ENCODE measurements at places on chromosomes 6 and 20.

DNA sequence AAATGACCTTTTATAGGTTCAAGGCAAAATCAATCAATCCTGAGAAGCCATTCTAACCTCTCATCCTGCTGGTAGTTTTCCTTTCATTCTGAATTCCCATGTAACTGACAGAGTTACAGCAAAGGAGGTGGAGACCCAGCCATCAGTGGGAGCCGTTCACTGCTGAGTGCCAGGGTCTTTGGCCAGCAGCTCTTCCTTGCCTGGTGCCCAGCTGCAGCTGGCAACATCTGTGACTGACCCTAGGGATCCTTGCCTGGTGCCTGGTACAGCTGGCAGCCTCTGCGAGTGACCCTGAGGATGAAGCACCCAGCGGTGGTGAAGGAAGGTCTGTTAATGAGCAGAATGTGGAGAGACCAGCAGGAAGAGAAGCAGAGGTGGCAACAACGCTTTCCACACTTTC is 314.6 kb downstream of the THBS2 start:
- DNase-seq = no peak

DNA sequence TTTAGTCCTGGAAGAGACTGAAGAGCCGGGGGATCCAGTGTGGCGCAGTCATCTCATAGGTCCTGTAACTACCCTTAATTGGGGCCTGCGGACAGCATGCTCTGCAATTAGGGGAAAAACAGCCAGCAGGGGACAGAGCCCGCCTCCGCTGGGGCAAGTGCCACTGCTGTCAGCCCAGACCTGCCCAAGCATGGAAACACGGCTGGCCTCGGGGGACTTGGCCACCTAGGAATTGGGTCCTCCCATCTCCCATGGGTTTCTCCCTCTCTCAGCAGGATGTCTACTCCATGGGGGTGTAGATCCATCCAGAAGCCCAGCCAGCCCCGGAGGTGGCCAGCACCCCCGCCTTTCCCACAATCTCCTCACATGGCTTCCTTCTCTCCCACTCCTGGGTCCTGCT is 3.6 kb downstream of the GHRH start:
- DNase-seq = no peak

DNA sequence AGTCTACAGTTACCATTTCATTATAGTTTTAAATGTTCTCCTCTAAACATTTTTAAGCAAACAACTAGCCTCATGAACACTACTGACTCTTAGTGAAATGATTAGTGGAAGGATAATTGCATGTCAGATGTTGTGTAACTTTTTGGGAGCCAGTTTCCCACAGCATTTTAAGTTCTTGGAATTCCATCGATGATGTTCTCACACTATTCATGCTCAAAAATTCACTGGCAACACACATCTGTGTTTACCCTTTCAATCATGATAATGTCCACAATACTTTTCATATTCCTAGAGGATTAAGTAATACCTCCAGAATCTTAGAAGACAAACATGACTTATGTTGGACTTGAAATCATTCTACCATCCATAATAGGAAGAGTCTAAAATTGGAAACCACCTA is 678.1 kb upstream of the ID4 start:
- no peak for DNase-seq

- DNase-seq = no peak
These were observed 51.0 kb upstream of the SUPT3H start for GRCh38 chr6:45428727-45429126.

DNA sequence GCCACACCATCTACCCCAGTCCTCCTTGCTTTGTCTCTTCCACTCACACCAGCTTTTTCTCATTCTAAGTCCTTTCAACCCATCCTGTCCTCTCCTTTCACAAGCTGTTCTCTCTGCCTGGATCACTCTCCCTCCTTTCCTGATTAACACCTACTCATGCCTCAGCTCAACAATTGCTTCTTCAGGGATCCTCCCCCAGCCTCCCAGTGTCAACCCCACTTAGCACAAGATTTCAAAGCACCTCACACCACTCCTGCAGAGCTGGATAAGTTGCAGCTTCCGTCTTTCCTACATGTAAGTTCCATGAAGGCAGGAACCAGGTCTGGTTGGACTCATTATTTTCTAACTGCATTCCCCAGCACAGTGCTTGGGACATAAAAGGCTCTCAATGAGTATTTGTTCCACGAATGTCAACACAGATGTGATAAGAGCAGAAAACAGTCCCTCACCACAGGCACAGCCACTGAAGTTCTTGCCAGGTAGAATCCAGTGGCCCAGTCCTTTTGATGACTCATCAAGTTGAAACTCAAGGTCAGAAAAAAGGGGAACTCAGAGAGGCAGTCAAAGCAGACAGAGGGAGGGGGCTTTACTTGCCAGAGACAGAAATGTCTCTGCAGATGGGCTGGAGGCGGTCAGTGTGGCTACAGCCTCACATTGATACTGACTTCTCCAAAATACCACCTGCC is 193.4 kb upstream of the PRDM1 start:
- no peak for DNase-seq

DNA sequence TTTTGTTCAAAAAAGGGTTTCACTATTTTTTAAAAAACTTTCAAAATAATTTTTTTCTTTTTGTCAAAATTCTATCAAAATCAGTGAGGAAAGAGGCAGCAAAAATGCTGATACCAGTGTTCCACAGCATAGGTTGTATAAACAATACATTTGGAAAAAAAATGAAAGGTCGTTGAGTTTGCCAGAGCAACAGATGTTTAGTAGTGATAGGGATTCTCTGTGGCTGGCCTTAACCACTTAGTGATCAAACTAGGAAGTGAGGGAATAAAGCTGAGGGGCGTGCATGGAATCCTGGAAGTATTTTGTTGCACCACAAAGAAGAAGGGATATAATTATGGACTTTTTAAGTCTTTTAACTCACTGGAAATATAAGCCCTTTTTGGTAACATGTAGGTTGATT is 555.3 kb upstream of the CHD6 start:
- DNase-seq = no peak

GRCh38 chr20:31811198-31811597 is 8.0 kb upstream of the MYLK2 start:
- no peak for DNase-seq

GRCh38 chr6:155262655-155263054 is 1.2 kb upstream of the CLDN20 start:
- DNase-seq = no peak

DNA sequence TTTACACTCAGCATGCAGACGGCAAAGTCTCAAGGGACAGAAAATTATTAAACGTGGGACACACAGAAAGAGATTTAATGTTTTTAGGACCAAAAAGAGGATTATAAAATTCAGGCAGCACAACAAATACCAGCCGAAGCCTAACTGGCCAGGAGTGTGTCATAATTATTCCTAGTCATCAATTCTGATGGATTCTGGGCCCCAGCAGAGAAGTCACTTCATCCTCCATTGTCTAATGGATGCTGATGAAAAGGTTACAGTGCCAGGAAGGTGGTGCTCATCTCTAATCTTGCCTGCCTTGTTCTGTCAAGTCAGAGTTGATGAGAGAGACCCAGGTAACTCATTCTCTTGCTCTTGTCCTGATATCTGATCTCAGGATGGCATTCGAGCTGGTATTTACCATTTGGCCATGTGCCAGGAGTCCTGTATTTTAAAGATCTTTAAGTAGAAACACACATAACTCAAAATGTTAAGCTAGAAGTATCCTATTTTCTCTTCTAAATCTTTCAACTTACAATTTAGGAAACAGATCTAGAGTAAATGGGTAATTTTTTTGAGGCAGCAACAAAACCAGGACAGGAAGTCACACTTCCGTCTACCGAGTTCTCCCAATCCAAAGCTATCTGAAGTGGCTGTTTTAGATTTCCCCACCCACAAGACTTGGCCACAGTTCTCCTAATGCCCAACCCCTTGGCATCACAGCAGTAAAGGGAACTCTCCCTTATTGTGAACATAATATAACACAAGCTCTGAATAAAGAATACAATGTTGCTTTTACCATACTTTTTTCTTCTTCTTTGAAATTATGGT is 50.0 kb downstream of the ADAT2 start:
- no peak for DNase-seq

- DNase-seq = no peak
These were observed 1.3 kb downstream of the CEP85L start for GRCh38 chr6:118649918-118650581.

DNA sequence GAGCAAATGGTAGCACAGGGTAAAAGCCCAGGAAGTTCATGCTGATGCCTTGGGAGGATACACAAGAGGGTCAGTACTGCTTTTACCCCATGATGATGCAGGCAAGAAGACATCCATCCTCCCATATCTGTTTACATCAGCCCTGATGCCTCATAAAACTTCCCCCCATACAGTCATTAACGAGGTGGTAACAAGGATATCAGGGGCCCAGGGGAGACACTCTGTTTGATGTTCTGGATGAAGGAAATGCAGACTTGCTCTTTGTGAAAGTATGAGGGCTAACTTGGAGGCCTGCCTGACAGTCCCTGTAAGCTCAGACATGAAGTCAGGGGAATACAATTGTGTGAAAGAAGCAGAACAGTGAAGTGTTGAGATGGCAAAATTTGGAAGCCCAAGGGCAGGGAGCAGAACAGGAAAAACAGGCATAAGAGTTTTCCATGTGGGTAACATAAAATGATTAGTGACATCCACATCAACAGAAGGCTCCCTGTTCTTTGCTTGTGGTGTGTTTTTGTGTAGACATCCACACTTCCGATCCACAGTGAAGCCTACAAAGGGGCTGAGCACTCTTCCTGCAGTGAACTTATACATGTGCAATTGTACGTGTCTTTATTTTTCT is 813.4 kb downstream of the MAFB start:
- DNase-seq = no peak

GRCh38 chr6:32152769-32153563 is 975 bp upstream of the PPT2 start:
- DNase-seq = no peak

DNA sequence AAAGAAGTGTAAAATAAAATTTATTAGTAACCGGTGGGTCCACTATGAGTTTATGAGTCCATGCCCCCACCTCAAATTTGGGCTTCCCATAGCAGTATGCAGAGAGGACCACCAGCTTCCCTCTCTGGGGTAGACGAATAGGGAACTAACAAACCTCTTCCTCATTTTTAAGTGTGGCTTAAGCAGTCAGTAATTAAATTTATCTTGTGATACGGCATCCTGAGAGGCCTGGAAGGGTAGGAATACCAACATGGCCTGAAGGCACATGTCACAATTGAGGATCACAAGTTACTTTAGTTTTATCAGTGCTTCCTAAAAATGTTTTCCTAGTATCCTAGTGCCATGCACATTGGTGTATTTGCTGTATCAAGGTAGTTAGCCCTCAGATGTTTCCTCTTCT is 239.9 kb downstream of the HIVEP2 start:
- DNase-seq = no peak

DNA sequence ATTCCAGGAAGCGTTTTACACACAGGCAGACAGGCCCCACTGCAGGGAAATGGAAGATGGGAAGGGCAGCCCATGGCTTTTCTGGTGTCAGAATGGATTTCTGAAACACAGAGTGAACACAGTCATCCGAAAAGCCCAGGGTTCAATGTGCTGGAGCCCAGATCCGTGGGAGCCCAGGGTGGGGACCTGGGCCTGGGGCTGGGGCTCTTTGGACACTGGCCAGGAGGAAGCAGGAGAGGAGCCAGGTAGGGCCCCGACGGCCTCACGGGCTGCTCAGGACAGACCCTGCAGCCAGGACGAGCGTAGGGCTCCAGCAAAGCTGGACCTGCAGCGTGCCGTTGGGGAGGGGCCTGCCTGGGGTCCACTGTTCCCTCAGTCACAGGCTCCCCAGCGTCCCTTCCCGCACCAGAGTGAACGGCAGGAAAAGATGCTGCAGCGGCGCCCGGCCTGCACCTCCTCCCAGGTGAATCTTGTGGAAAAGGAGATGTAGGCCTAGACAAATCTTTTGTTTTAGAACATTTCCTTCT is 24.3 kb upstream of the LSM14B start:
- no peak for DNase-seq

DNA sequence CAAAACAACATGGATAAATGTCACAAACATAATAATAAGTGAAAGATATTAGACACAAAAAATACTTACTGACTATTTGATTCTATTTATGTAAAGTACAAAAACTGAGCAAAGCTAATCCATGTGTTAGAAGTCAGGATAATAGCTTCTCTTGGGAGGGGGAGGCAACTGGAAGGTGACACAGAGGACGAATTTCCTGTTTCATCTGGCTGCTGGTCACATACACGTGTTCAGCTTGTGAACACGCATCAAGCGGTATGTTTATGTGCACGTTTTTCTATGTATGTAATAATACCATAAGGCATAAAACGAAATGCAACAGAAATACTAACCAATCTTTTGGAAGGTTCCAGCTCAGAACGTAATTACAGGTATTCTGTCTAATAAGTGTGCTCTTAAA is 54.3 kb downstream of the MKKS start:
- no peak for DNase-seq

DNA sequence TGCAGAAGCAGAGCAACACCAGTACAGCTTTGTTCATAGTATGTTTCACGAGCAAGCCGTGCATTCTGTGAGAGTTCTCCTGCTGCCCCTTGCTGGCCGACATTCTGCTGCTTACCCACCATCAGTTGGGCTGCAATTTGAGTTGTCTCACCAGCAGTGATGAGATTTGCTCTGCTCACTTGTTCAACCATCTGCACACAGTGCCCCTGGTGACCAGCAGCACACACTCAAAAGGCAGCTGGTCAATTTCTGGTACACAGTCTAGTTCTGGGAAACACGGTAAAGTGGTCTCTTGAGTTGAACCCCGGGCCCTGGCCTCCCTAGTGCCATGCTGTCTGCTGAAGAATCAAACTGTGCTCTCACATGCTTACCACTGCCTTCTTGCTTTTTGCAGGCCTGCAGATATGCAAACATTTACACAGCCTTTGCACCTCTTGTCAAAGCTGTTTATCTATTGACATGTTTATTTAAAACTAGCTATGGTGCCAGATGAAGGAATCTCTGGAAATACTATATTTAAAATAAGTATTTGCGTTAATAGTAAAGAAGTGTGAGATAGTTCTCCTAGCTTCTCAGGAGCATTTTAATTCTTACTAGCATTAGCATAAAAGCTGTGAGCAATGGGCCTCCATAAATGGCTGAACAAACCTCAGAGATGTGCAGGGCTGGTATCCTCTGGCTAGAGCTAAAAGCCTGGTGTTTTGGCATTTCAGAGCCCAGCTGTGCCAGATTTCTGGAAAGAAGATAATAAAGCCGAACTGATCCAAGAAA is 234.3 kb downstream of the ARHGAP18 start:
- no peak for DNase-seq

- no peak for DNase-seq
These were observed 240.1 kb downstream of the KCNQ5 start for GRCh38 chr6:72861935-72862432.

GRCh38 chr6:73452107-73452461 is at the start of gene CGAS:
TSS of gene CGAS (minus strand) at chr6:73452297. CDS start at chr6:73452181, 116 bp downstream.
- peak; percentile 53 for DNase-seq

Data from stimulated activated CD8-positive, alpha-beta memory T cell treated with anti-CD3 and anti-CD28 coated beads, Interleukin-4, amount 100 ng/mL, for 1 hour (primary cell).